Activated naive CD4-positive, alpha-beta T cell treated with anti-CD3 and anti-CD28 coated beads, Interleukin-2, amount 10 ng/mL, durations not matched to agents 5 hours and 36 hours (primary cell): ENCODE measurements at places on chromosomes 6 and 20. TPM values are rescaled to one million over a fixed set of nuclear protein-coding genes. Genes with fewer than 3 reads are reported as not detected.

The SPTLC3 gene
- total RNA-seq = 0.05 TPM

The EYA4 gene
- not detected for total RNA-seq

The IMPG1 gene
- not detected for total RNA-seq

The PROCR gene
- not detected for total RNA-seq

The LY86 gene
- 25.3 TPM for total RNA-seq

The MACROD2 gene
- total RNA-seq = not detected

The GCNT2 gene
- 4.6 TPM for total RNA-seq

The ENPP5 gene
- total RNA-seq = 0.08 TPM

The FILIP1 gene
- total RNA-seq = not detected

The FAM184A gene
- total RNA-seq = 5.8 TPM

The SLC13A3 gene
- 0.10 TPM for total RNA-seq
